OCI-M1 (cell line): ENCODE measurements at places on chromosomes 1 and 21.

- DNase-seq: no peak
Measured at GRCh38 chr1:154845174-154845573, 24.9 kb downstream of the KCNN3 start.

GRCh38 chr1:111894497-111894896 lies 95.0 kb downstream of the KCND3 start:
- no peak for DNase-seq

DNA sequence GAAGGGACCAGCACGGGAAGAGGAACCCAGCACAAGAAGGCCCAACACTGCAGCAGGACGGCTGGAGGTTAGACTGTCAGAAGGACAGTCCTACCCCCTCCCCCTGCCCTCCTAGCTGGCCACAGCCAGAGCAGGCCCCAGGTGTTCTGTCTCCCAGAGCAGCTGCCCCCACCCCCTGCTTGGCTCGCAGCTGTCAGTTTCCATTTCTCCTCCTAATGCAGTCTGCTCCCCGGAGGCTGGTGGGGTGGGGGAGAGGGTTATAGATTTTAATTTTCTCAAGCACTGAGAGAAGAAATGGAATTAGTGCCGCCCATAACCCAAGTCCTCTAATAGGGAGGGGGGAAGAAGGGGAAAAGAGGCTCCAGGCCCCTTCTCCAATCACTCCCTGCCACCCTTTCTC lies 13.0 kb upstream of the PEAR1 start:
- DNase-seq: no peak

- no peak for DNase-seq
Measured at GRCh38 chr1:212670301-212670700, 29.3 kb downstream of the BATF3 start.

DNA sequence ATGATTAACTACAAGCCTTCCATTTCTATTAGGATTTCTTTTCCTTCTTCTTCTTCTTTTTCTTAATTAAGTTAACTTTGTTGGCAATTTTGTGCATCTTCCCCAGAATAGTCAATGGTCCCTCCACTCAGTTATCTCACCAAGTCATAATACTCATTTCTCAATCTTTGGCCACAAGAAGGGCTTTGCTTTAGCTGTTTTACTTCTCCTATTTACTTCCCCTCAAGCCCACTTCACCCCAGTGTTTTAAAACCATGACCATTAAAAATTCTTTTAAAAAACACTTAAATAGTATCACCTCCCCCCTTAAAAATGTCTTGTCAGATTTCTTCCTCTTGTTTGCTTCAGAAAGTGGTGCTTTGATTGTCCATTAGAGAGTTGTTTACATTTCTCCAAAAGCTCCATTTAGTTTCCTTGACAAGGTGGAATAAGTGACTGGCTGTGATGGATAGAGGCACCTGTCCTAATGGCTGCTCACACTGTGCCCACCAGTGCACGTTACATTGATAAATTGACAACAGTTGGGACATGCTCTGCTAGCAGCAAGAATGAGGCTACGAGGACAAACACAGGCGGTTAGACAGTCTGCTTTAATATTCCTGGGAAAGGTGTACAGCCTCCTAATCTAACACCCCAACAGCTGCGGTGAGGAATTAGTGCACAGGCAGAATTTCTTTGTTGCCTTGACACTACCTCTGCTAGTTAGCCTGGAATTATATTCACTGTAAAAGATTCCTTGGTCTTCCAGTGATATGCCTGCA lies 354.7 kb downstream of the LMO4 start:
- peak; percentile 27 for DNase-seq

GRCh38 chr1:230400007-230400344 lies 26.2 kb downstream of the PGBD5 start:
- no peak for DNase-seq

GRCh38 chr1:65371544-65371943 lies 48.9 kb upstream of the LEPR start:
- DNase-seq: no peak

DNA sequence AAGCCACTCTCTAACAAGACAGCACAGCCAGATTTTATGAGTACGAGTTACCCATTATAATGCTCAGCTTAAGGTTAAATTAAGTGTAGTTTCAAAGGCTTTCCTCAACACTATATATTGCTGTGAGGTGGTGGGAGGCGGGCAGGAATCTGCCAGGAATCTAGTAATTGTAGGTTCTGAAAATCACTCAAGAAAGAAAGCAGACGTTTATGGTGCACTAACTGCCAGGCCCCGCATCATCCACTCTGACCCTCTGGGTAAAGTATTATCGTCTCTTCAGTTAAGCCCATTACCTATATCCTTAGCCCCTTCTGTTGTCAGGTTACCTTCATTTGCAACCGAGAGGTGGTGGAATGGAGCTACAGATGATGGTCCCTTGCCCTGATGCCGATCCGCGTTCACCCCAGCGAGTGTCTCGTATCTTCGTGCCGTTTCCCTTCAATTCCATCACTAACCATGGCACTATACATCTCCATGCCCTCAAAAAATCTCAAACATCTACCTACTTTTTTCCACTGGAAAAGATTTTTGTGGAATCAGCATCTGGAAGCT lies 12.4 kb downstream of the HMGN1 start:
- DNase-seq: no peak
